ENCODE measurements at places on chromosomes 3 and 15. TPM values are rescaled to one million over a fixed set of nuclear protein-coding genes. Genes with fewer than 3 reads are reported as not detected.

Gene PTH1R
- 2.6 TPM for total RNA-seq

Gene TRPM1
- total RNA-seq = under 0.01 TPM

Gene SH2D7
- total RNA-seq = not detected

Gene ENTPD3
- total RNA-seq = not detected

Gene SLC2A2
- total RNA-seq = under 0.01 TPM

Gene CD80
- total RNA-seq = not detected

Gene GPR171
- not detected for total RNA-seq

Gene CKMT1A
- not detected for total RNA-seq

Gene CHRFAM7A
- total RNA-seq = under 0.01 TPM

Gene ZNF80
- total RNA-seq = not detected

Gene REC114
- not detected for total RNA-seq

Gene OR5K4
- total RNA-seq = not detected

Gene LRRFIP2
- 84.2 TPM for total RNA-seq

Gene GPR27
- not detected for total RNA-seq

Gene PLSCR4
- total RNA-seq = 13.5 TPM

Gene PGBD4
- total RNA-seq = 2.6 TPM

Gene GPR149
- not detected for total RNA-seq

Gene HGD
- 0.43 TPM for total RNA-seq

Gene GRM7
- not detected for total RNA-seq

Gene PPP1R14D
- total RNA-seq = not detected

Gene ALG1L2
- total RNA-seq = 0.86 TPM

Measured in fibroblast of villous mesenchyme (primary cell).